ENCODE measurements at places on chromosomes 16 and 17.

DNA sequence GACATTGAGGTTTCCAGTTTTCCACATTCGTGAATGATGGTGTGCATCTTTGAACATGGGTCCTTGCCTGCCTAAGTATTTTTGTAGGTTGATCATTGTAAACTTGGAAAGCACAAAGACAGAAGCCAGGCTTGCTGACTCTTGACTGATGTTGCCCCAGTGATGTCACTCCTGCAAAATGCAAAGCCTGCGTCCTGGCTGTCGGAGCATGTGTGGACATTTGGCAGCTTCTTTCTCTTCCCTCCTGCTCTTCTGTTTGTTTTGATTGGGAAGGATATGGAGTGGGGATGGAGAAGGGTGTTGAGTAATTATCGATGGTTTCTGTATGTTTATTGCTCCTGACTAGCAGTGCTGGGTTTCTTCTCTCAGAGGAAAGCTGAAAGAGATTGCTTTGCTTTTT, 3.2 kb downstream of the NDE1 start:
- no peak for DNase-seq

GRCh38 chr16:3961449-3961849, 80.9 kb upstream of the CREBBP start:
- DNase-seq: no peak

DNA sequence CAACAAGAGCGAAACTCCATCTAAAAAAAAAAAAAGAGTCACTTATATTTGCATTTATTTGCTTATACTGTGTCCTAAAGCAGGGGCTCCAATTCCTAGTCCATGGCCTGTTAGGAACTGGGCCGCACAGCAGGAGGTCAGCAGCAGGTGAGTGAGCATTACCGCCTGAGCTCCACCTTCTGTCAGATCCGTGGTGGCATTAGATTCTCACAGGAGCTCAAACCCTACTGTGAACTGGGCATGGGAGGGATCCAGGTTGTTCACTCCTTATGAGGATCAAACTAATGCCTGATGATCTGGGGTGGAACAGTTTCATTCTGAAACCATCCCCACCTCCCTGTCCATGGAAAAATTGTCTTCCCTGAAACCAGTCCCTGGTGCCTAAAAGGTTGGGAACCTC, 24.9 kb downstream of the ITGB3 start:
- no peak for DNase-seq

- no peak for DNase-seq
Observed at GRCh38 chr17:6098823-6099180, 28.6 kb downstream of the WSCD1 start.

GRCh38 chr17:57441270-57441600, 184.9 kb downstream of the MSI2 start:
- DNase-seq: no peak

DNA sequence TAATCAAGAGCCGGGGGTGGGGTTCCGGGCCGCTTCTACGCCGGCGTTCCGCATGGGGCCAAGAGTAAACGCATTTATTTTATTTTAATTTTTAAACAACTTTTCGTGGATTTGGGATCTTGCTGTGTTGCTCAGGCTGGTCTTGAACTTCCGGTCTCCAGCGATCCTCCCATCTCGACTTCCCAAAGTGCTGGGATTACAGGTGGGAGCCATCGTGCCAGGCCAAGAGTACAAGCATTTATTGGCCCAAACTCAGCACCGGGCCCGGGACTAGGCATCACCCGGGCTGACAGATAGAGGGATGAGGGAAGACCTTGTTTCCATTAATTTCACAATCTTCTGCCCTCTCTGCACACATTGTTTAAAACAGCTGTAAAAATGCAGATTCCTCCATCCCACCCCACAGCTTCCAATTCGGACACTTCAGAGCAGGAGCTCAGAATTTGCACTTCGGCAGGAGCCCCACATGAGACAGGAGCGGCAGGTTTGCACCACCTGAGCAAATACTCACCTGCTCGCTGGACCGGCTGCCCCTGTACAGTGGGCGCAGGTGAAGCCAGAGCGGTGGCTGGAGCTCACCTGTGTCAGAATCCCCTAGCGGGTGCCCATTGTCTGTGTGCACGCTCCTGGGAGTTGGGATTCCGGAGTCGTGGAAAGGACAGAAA, 663 bp upstream of the GINS2 start:
- no peak for DNase-seq

- DNase-seq: no peak
Observed at GRCh38 chr17:44801880-44802279, 28.2 kb downstream of the GJC1 start.

- no peak for DNase-seq
Observed at GRCh38 chr16:58960484-58960883, 226.4 kb upstream of the GOT2 start.

- no peak for DNase-seq
Observed at GRCh38 chr17:69704935-69705334, 290.4 kb downstream of the MAP2K6 start.

DNA sequence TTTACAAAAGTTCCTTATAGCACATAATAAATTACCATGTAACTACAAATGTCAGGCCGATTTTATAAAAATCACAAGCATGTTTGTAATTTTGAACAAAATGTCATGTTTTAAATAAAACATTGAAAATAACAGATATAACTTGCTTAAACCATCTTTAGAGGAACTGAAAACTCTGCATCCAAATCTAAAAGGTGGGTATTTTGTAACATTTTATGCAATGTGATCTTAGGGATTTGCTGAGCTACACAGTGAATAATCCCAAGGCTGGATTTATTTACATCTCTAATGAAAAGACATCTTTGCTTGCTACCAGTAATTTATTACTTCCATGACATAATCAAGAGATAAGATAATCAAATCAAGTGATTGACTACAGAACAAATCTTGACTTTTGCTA, 47.5 kb downstream of the N4BP1 start:
- no peak for DNase-seq

- no peak for DNase-seq
Observed at GRCh38 chr16:48326915-48327314, 58.3 kb downstream of the SIAH1 start.

GRCh38 chr16:4322121-4323052, 6.5 kb downstream of the GLIS2 start:
- no peak for DNase-seq

DNA sequence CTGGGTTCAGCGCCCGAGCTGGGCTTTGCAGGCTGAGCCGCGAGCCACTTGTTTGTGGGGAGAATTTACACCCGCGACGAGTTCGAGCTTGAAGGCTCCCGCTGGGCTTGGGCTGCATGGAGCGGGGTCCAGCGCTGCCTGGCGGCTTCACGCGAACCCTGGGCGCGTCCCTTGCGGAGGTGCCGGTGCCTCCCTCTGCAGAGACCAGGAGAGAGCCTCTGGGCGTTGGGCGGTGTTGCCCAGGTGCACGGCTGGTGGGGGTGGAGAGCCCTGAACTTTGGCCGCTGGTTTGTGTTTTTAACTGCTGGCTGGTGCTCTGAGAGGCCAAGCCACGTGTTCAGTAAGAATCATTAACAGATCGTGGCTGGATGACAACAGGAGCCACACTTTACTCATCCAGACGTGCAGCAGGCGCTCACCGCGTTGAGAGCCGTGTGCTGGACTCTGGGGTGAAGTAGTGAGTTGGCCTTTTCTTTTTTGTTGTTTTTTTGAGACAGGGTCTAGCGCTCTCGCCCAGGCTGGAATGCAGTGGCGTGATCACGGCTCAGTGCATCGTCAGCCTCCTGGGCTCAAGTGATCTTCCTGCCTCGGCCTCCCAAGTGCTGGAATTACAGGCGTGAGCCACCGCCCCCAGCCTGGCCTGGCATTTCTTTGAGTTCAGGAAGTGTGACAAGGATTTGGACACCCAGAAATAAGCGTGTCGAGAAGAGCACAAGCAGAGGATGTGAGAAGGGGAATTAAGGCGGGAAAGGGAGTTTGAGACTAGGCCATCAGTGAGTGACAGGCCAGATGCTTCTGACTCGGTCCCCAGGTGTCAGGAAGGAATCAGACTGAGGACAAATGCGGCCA, 827 bp downstream of the CDK10 start:
- no peak for DNase-seq

- DNase-seq: no peak
Observed at GRCh38 chr17:74043976-74044375, 159.5 kb upstream of the RPL38 start.

GRCh38 chr16:67278773-67279295, 498 bp upstream of the PLEKHG4 start:
- DNase-seq: peak; percentile 45

DNA sequence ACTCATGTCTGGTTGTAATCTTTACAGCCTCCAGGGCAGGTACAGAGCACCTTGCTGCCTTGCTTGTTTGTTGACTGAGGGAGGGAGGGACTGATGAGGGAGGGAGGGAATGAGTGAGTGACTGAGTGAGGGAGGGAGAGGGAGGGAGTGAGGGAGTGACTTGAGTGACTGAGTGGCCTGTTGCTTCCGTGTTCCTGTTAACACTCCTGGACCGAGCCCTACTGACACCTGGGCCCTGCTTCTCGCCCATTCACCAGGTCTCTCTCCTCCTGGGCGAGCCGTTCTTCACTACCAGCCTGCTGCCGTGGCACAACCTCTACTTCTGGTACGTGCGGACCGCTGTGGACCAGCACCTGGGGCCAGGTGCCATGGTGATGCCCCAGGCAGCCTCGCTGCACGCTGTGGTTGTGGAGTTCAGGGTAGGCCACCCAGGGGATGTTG, 41.2 kb downstream of the PRMT7 start:
- no peak for DNase-seq

GRCh38 chr17:7654832-7655540, 4.3 kb downstream of the ATP1B2 start:
- no peak for DNase-seq

DNA sequence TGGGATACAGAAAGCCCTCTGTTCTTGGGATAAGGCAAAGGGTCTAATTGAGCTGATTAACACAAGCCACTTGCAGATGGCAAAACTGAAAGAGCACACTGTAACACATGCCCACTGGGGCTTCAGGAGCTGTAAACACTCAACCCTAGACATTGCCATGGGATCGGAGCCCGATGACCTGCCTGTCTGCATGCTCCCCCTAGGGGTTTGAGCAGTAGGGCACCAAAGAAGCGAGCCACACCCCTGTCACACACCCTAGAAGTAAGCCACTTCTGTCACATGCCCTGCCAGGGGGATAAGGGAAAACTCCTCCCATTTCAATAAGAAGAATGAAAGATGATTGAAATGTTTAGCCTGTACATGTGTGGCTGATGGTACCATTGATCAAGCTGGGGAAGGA, 81.3 kb upstream of the IRX6 start:
- DNase-seq: no peak

DNA sequence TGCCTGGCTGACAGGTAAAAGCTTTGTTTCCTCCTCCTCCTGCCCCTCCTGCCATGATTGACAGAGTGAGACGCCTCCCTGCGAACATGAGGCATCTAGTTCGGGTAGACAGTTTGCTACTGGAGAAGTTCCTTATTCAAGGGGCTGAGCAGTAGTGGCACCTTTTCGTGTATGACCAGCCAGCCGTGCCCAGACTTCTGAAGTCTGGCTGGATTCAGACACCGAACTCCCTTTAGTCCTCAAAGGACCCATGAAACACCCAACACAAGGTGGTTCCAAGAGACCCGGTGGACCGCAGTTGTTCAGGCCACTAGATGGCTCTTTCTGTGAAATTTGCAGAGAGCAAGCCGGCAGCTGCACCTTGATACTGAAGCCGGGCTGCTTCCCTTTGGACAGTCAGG, 192.8 kb downstream of the XYLT1 start:
- DNase-seq: no peak

DNA sequence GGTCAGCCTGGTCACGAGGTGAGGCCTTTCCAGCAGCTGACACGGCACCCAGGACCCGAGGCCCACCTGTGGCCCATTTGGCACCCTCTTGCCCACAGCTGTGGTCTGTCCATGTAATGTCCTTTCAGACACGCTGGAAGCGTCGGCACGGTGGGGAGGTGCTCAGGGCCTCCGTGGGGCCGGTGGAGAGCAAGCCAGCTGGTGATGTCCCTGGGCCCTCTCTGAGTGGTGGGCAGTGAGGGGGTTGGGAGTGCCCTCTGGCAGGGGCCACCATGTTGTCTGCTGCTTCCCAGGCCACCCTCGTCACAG, 97.3 kb upstream of the ZNF469 start:
- DNase-seq: no peak

GRCh38 chr16:69563605-69564580, 1.9 kb upstream of the NFAT5 start:
- peak; percentile 59 for DNase-seq

DNA sequence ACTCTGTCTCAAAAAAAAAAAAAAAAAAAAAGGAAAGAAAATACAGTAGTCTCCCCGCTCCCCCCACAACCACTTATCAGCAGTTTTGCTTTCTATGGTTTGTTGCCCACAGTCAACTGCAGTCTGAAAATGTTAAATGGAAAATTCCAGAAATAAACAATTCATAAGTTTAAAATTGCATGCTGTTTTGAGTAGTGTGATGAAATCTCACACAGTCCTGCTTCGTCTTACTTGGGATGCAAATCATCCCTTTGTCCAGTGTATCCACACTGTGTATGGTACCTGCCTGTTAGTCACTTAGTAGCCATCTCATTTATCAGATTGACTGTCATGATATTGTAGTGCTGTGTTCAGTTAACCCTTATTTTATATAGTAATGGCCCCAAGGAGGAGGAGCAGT, 41.5 kb downstream of the NF1 start:
- DNase-seq: no peak

DNA sequence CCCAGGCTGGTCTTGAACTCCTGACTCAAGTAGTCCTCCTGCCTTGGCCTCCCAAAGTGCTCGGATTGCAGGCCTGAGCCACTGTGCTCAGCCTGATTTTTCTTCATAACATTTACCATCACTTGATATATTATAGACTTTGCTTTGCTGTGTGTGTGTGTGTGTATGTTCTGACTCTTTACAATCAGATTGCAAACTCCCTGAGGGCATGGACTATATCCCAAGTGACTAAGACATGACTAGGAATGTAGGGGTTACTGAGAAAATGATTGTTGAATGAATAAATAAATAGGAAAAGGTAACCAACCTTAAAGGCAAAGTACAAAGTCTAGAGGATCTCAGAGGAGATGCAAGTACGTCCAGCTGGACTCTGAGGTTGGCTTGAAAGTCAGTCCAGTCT, 9.6 kb upstream of the OR2C1 start:
- no peak for DNase-seq

DNA sequence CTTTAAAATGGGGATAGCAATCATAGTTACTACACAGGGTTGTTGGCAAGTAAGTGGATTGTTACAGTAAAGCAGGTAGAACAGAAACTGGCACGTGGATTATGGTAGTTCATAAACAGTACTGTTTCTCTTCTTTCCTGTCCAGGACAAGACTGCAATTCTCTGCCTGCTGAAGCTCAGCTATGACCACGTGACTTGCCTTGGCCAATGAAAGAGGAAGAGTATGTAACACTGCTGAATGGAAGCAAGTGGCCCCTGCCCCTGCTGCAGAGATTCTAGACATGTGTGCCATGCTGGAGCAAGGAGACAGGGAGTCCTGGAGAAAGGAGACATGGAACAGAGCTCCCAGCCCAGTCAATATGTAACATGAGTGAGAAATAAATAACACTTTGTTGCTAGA, 66.6 kb upstream of the TOX3 start:
- no peak for DNase-seq

DNA sequence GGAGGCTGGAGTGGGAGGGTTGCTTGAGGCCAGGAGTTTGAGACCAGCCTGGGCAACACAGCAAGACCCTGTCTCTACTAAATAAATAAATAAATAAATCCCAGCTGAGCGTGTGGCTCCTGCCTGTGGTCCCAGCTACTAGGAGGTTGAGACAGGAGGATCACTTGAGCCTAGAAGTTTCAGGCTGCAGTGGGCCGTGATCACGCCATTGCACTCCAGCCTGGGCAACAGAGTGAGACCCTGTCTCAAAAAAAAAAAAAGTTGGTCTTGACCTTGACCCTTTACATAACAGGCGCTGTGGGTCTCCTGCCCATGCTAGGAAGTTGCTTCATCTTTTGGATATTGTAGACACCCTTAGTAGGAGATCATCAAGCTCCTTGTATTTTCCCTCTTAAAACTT, 11.4 kb downstream of the ACSF2 start:
- no peak for DNase-seq

- DNase-seq: no peak
Observed at GRCh38 chr16:66609139-66609510, 4.6 kb downstream of the CMTM3 start.

Measured in stimulated activated CD4-positive, alpha-beta T cell treated with anti-CD3 and anti-CD28 coated beads, Interleukin-12 subunit alpha, Interleukin-12 subunit beta, amount 100 ng/mL, for 48 hours (primary cell).